ENCODE measurements at places on chromosomes 4 and X.
A peak's percentile ranks its signal among the peaks of the same experiment; 100 is the strongest.

DNA sequence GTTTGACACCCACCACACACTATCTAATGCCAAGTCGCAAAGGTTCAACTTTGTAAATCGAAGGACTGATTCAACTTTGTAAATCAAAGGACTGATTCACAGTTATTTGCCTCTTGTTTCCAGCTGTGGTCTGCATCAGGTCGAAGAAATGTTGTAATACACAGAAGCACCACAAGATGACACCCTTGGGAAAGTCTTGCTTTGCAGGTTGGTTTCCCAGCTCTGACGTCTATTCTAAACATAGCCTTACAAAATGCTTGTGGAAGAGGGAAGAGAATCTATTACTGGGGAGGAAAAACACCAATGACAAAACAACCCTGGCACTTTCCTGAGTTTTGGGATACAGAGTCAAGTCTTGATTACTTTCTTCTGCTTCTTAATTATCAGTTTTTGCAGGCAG lies 35.3 kb downstream of the SUPT20HL1 start:
- DNase-seq, result peak; percentile 67

- DNase-seq, result no peak
These were observed 1.7 kb downstream of the NKX3-2 start for GRCh38 chr4:13542577-13543031.

GRCh38 chrX:51893931-51894696 lies 691 bp downstream of the MAGED1 start:
- peak; percentile 46 for DNase-seq

- DNase-seq, result no peak
These were observed 313.5 kb upstream of the IRS4 start for GRCh38 chrX:109049903-109050302.

- no peak for DNase-seq
These were observed 34.6 kb upstream of the FRAS1 start for GRCh38 chr4:78022517-78022916.

DNA sequence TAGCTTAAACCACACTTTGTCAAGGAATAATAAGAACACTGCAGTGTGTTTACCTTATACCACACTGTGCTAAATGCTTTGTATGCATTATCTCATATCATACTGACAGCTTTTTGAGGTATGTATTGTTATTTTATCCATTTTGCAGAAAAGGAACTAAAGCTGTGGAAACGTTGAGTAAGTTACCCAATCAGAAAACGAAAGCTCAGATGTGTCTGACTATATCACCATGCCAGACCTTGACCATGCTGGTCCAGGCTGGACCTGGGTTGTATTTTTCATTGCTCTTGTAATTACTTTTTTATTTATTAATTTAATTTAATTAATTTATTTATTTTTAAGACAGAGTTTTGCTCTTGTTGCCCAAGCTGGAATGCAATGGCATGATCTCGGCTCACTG lies 2.1 kb downstream of the HSD17B11 start:
- DNase-seq, result no peak

DNA sequence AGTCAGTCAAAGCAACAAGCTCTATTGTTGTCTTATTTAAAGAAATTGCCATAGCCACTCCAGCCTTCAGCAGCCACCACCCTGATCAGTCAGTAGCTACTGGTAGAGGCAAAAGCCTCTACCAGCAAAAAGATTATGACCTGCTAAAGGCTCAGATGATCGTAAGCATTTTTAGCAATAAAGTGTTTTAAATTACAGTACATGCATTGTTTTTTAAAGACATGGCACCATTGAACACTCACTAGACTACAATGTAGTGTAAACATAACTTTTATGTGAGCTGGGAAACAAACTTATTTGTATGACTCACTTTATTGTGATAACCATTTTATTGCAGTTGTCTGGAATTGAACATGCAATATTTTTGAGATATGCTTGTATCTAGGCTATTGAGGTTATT lies 32.3 kb upstream of the DYNLT3 start:
- peak; percentile 13 for DNase-seq

DNA sequence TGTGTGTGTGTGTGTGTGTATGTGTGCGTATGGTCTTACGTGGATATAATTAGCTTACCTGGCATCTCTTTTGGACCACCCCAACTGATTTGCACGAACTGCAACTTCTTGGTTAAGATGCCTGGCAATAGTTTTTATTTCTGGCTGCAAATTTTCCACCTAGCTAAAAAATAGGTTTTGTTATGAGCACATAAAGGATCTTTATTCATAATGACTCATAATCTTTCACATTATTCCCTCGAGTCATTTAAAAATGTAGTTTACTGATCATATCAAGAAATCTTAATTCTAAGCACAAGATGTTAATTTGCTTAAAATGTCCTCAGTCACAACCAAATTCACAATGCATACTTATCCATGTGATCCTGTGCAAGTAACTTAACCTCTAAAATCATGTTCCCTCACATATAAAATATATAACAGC lies 1.5 kb downstream of the COX18 start:
- no peak for DNase-seq

DNA sequence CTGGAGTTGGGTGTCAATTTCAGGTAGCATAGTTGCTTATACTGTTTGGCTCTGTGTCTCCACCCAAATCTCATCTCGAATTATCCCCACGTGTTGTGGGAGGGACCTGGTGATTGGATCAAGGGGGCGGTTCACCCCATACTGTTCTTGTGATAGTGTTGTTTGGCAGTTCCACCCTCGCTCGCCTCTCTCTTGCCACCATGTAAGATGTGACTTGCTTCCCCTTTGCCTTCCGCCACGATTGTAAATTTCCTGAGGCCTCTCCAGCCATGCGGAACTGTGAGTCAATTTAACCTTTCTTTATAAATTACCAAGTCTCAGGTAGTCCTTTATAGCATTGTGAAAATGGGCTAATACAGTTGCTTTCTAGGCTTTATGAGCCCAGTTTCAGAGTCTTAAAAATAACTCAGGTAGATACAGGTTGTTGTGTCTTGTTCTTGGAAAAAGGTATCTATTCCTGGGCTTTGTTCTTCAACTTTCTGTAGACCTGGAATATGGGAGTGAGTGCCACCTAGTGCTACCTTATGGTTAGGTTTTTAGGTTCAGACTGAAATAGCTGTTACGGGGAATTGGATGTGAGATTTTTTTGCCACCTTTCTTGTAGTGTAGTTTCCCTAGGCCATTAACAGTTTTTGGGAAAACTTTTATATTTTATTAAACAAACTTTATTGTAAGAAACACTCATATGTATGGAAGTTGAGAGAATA lies 15.6 kb downstream of the PGK1 start:
- DNase-seq, result no peak

- no peak for DNase-seq
These were observed 84.0 kb downstream of the LPAR4 start for GRCh38 chrX:78831523-78831922.

- no peak for DNase-seq
These were observed 18.4 kb upstream of the STK26 start for GRCh38 chrX:132004728-132005127.

DNA sequence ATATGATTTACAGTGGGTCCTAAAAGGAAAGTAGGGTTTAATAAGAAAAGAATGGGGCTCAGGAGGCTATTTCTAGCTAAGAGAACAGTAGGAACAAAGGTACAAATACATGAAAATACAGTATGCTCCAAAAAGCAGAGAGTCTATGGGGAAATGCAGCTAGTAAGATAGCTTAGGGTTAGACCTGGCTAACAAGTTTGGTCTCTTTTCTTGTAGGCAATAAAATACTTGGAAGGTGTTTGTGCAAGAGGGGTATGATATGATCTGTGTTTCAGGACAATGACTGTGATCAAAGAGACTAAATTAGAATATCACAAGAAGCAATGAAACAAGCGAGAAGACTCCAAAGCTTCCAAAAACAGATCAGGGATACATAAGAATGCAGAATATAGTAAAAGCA lies 33.5 kb upstream of the SH3KBP1 start:
- DNase-seq, result no peak

GRCh38 chr4:37443137-37443536 lies 198.6 kb downstream of the NWD2 start:
- DNase-seq, result no peak

DNA sequence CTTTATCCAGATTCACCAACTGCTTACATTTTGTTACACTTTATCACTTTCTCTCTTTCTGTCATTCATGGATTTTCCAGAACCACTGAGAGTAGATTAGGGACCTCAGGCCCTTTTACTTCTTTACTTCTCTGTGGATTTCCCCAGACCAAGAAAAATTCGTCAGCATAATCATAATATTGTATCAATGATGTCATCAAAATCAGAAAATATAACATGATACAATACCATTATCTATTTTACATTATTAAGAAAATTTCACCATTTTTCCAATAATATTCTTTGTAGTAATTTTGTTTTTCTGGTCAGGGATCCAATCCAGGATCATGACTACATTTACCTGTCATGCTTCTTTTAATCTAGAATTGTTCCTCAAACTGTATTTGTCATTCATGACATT lies 494.2 kb downstream of the IQCM start:
- no peak for DNase-seq

DNA sequence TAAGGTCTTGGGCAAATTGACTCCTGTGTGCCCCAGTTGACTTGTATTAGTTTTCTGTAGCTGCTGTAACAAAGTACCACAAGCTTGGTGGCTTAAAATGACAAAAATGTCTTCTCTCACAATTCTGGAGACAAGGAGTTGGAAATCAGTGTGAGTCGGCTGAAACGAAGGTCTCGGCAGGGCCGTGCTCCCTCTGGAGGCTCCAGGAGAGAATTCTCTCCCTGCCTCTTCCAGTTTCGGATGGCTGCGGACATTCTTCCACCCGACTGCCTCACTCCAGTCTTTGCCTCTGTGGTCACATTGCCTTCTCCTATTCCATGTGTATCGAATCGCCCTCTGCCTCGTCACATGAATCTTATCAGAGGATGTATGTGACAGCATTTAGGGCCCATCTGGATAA lies 66.0 kb upstream of the PHOX2B start:
- DNase-seq, result peak; percentile 7

- peak; percentile 11 for DNase-seq
These were observed 25.3 kb downstream of the BTC start for GRCh38 chr4:74768857-74769525.

- no peak for DNase-seq
These were observed 1.7 kb upstream of the TIFA start for GRCh38 chr4:112287258-112287989.

GRCh38 chrX:10146346-10146745 lies 10.4 kb upstream of the CLCN4 start:
- DNase-seq, result no peak

DNA sequence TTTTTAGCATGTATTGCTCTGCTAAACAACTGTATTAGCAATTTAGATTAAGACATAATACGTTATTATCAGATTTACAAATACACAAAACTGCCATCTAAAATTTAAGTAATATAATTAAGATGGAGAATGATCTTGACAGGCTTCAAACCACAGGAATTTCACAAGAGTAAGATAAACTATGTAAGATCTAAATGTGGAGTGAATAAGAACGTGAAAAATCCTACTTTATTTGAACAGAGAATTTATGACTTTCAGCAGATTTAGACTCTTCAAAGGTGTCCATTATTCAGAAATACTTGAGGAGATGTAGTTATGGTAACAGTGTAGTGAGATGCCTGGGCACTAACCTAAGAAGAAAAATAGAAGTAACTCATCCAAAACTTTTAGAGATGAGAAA lies 73.2 kb downstream of the SLC4A4 start:
- peak; percentile 37 for DNase-seq

DNA sequence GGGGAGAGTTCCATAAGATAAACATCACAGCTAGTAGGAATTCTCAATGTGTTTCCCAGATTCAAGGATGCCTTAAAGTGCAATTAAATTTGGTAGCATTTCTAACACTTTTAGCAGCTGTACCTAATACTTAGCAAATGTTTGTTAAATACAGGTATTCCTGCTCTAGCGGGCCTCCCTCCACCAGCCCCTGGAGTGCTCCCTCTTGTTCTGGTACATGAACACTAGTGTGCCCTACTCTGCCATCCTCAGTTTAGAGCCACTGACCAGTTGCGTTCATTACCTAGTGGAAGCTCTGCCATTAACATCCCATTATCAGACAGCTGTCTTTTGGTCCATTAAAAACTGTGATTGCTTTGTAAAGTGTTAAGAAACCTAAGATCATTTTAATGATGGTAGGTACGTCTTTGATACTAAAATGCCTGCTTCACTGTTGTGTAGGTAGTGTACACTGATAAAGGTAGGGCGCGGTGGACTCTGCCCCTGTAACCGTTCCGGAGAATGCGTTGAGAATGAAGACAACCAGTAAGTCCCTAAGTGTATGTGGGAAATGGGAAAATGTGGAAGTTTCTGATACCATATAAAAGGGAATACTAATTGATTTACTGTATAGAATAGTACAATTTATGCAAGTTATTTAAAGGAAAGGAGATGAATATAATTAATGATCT lies 21.7 kb downstream of the KIAA0232 start:
- DNase-seq, result no peak

GRCh38 chr4:172232966-172233365 lies 419.8 kb downstream of the GALNTL6 start:
- DNase-seq, result peak; percentile 1

DNA sequence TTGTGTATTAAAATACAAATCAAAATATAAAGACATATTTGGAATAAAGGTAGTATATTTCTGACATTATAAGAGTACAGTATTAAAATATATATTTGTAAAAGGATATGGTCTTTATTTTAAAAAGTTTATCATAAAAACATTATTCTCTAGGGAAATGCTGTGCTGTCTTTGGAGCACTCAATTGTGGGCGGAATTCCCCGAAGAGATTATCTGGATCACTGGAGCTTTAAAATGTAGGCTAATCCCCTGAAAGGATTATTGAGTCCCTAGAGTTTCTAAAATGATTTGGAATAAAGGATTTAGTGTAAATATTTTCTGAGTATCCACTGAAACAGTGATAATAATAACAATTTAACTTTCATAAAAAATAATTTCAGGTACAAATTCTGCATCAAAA lies 1239.4 kb downstream of the TECRL start:
- DNase-seq, result no peak

DNA sequence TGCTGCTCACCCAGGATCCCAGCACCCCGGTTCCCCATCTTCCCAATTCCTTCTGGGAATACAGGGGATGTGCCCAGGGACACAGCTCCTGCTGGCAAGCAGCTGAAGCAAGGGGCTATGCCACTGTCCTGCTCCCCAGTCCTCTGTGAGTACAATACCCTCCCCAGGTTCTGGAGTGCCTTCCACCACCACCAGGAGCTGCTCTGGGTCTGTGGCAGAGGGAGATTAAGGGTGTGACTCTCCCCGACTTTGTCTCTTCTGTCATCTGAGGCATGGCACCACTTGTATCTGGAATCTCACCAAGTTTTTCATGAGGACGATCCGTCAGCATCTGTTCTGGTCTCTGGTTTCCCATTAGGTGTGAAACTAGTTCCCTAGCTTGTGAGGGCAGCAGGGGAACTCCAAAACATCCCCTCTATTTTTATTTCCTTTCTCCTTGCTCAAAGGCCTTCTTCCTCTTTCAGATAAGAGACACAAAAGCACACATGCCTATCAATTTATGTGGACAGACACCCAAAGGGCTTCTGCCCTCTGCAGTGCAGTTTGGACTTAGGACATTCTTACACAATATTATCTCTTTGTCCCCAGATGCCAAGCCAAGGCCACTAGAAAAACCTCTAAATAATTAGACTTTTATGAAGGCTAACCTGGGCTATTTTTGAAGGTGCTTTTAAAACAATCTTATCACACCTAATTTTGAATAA lies 26.8 kb downstream of the MGST2 start:
- no peak for DNase-seq
